ENCODE measurements at places on chromosomes 4 and X.

GRCh38 chr4:113169368-113169767 is 119.9 kb downstream of the ANK2 start:
- DNase-seq, result peak; percentile 24

- DNase-seq, result no peak
These were observed 12.1 kb upstream of the CSN2 start for GRCh38 chr4:69977582-69977981.

- no peak for DNase-seq
These were observed 25.2 kb upstream of the ZFX start for GRCh38 chrX:24124244-24124799.

GRCh38 chr4:23979534-23979933 is 89.7 kb upstream of the PPARGC1A start:
- no peak for DNase-seq

- peak; percentile 79 for DNase-seq
These were observed 22.6 kb downstream of the HOPX start for GRCh38 chr4:56658528-56658927.

- no peak for DNase-seq
These were observed 64.8 kb downstream of the PCDH18 start for GRCh38 chr4:137467537-137467936.

- peak; percentile 32 for DNase-seq
These were observed 276.8 kb downstream of the ZNF674 start for GRCh38 chrX:46268412-46268811.

DNA sequence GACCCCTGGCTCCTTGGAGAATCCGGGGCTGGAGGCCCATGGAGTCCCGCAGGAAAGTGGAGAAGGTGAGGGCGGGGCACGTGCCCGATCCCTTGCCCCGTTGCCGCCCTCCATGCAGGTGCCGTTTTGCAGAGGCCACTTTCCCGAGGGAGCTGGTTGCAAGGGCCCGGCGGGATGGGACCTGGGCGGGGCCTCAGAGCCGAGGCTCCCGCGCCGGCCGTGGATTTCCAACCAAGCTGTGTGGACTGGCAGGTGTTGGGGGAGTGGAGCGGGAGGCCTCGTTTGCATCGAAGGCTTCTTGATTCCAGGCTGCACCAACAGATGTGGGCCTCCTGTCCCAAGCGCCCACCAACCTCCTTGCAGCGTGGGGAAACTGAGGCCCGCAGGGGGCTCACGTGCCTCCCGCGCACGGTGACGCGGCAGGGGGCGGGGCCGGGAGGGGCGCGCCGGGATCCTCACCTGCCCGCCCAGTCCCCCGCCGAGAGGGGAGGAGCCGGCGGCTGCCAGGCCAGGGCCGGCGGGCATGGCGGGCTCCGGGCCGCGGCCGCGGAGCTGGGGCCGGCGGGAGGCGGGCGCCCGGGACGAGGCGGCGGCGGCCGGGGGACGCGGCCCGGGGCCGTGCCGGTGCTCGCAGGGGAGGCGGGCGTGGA is 24.9 kb downstream of the SH3BP2 start:
- DNase-seq, result no peak

DNA sequence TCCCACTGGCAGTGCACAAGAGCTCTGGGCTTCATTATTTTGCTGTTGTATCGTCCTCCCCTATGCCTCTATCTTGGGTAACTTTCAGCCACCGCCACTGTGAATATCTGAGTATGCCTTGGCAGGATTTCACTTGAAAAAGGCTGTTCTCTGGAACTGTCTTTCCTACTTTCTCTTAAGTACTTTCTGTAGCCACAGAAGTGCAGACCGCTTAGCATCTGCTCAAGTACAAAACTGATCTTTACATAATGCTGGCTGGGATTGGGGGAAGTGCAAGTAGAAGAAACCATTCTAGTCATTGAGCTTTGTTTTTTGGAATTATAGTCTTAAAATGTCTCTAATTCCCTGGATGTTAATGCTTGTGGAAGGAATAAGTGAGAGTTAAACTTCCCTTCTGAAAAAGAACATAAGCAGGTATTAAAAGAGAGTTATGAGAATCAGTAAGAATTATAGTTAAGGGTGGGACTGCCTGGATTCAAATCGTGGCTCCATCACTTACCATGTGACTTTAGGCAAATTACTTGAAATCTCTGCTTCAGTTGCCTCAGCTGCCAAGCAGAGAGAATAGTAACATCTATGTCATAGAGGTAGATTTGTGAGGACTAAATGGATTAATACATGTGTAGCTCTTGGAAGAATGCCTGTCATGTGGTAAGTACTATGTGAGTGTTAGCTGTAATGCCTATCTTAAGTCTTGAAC is 77.5 kb downstream of the MID1IP1 start:
- no peak for DNase-seq

- DNase-seq, result no peak
These were observed 262.1 kb upstream of the CXXC4 start for GRCh38 chr4:104756837-104757236.

DNA sequence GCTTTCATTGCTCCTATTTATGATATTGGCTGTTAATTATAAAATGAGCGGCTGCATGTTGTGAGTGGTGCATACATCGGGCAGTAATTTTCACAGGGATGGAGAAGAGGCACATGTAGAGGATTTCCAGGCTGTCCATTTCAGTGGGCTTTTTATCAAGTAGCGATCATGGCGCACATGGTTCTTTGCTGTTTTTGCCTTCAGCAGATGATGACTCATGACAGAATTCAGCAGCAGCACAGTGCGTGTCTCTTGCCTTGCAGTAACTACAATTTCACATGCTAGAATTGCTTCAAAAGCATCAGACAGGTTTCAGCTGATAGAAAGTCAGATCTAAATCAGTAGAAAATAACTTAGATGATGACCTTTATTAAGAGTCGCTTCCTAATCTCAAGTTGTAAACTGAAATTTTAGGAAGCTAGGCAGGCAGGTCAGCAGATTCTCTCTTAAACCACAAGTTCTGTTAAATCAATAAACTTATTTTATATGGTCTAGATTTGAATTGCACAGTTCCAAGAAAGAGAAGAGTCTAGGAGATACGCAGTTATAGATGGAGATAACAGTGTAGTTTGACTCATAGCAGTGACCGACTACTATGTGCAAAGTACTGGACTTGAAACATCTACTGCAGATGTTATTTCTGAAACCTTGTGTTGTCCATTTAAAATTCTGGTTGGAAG is 35.8 kb downstream of the LRP2BP start:
- DNase-seq, result peak; percentile 58

GRCh38 chrX:1418901-1419544 is 27.1 kb upstream of the SLC25A6 start:
- DNase-seq, result no peak

DNA sequence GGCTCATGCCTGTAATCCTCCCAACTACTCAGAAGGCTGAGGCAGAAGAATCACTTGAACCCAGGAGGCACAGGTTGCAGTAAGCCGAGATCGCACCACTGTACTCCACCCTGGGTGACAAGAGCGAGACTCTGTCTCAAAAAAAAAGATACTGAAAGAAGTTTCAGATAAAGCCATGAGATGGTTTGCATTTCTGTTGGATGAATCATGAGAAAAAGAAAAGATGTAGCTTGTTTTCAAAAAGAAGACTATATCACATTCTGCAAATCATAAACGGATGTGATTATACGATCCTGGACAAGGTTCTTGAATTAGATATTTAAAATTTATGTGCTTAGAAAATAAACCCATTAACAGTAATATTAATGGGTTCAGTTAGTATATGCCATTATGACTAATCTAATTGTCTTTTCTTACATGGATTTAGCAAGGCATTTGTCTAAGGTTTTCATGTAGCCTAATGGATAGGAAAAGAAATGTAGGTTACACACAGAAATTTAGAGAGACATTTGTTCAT is 345.9 kb downstream of the SLC7A11 start:
- no peak for DNase-seq

DNA sequence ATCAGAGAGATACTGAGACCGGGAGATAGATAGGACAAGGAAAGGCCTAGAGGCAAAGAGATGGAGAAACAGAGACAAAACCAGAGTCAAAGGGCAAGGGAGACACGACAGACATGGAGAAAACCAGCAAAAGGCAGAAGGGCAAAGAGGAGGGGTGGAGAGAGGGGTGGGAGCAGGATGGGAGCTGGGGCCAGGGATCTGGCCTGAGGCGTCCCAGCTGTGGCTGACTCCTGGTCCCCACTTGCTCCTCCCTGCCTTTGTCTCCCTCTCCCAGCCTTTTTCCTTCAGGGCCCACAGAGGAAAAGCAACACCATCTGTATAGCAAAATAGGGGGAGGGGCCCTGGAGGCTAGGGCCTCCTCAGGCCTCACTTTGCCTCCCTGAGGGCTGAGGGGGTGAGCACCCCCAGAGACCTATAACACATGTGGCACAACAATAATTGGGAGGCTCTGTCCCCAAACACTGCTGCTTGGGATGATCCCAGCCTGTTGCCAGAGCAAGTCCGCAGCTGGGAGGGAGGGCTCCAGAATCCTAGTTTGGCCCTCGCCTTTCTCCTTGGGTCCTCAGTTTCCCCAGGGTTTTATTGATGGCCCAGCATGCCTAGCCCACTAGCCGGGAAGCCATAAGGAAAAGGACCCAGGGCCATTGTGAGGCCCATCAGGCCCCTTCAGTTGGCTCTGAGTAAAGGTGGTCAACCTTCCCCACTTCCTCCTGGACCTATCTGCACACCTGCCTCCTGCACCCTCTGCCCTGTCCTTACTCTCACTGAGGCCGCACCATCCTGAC is 96.8 kb downstream of the PJA1 start:
- DNase-seq, result no peak

DNA sequence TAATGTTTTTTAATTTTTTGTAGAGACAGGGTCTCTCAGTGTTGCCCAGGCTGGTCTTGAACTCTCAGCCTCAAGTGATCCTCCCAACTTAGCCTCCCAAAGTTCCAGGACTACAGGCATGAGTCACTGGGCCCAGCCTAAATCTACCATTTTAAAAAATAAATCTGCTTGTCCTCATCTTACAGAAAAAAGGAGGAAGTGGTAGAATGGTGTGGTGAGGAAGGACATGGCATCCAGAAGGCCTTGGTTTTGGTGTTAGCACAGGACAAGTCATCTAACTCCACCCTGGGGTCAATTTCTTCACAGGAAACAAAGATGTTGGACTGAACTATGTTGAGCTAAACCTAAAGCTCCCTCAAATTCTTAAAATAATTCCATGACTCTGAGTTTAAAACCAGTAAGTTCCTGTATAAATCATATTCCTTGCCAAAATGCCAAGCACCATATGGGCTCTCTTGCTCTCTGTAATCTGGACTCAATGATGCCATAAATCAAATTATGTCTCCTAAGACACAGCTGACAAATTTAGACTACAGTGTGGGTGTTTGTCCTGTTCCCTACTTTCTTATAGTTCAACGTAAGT is 253.9 kb upstream of the NOCT start:
- peak; percentile 84 for DNase-seq

DNA sequence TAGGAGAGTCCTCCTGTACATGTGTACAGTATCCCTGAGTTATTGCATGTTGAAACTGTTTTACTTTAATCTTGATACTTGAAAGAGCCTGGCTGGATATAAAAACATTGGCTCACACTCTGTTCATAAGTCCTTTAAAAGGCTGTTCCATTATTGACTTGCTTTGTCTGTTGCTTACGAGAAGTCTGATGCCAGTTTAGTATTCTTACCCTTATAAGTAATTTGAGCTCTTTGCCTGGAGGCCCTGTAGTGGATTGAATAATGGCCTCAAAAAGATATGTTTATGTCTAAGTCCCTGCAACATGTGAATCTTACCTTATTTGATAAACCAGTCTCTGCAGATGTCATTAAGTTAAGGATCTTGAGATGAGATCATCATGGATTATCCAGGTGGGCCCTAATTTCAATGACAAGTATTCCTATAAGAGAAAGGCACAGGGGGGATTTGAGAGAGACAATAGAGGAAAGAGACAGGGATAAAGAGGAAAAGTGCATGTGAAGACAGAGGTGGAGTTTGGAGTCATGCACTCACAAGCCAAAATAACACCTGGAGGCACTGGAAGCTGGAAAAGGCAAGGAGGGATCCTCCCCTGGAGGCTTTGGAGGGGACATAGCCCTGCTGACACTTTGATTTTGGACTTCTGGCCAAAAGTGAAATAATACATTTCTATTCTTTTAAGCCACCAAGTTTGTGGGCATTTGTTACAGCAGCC is 98.1 kb downstream of the IRF2 start:
- DNase-seq, result no peak

DNA sequence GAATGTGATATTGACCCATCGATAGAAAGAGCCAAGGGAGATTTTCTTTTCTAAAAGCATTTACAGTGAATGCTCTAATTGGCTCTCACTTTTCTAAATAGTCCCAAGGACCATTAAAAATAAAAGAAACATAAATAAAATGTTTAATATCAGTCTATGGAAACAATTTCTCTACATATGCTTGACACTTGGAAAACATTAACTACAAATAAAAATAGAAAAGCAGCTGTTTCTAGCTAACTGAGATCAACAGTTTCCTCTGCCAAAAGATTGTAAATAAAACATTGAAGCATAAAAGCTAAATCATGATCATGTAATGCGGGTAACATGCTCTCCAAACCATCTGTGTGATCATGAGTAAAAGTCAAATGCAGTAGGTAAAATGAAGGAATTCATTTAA is 49.7 kb downstream of the CORIN start:
- DNase-seq, result no peak

GRCh38 chr4:182819751-182820150 is 97.4 kb downstream of the DCTD start:
- DNase-seq, result no peak

DNA sequence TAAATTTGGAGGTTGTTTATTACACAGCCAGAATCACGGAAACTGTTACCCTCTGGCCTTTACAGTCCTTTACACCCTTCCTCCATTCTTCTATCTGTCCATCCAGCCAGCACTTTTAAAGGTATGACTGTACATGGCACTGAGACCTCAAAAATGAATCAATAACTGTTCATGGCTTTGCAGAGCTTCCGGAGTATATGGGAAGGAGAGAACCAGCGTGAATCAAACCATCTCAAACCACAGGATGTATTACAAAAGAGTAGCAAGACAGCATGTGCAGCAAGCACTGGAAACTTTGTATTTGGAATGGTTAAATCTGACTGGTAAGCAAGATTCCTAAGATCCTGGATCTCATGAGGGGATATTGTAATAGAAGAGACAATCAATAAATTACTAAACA is 228.5 kb upstream of the CASK start:
- peak; percentile 10 for DNase-seq

DNA sequence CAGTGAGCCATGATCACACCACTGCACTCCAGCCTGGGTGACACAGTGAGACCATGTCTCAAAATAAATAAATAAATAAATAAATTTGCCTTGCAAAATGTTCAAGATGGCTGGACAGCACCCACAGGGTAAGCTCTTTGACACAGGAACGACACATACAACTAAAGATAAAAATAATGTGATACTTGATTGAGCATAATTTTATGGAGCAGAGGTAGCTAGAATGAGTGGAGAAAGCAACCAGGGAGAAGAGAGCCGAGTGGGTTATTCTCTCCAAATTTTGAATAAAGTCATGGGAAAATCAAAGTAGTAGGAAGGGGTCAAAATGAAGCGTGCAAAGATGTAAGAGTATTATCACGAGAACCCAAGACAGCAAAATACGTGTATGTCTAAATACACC is 121.5 kb downstream of the IRF2 start:
- no peak for DNase-seq

- no peak for DNase-seq
These were observed 19.8 kb upstream of the TMLHE start for GRCh38 chrX:155632431-155633100.
